ENCODE measurements at places on chromosomes 3 and 15.

DNA sequence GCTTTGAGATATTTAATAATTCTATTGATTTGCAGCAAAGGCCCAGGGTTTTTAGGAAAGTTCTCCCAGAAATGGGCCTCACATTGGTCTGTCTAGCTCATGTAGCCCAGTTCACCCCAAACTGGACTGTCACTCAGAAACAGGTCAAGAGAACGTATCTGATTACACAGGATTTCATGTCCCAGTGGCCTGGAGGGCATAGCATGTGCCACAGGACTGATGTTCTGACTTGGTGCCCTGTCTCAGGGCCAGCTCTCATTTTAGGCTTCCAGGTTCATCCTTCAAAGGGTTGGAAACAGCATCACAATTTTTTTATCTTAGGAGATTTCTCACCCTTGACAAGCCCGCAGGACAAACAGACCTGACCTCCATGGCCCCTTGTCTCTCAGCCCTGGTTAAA is 398.4 kb upstream of the AZI2 start:
- no peak for DNase-seq

DNA sequence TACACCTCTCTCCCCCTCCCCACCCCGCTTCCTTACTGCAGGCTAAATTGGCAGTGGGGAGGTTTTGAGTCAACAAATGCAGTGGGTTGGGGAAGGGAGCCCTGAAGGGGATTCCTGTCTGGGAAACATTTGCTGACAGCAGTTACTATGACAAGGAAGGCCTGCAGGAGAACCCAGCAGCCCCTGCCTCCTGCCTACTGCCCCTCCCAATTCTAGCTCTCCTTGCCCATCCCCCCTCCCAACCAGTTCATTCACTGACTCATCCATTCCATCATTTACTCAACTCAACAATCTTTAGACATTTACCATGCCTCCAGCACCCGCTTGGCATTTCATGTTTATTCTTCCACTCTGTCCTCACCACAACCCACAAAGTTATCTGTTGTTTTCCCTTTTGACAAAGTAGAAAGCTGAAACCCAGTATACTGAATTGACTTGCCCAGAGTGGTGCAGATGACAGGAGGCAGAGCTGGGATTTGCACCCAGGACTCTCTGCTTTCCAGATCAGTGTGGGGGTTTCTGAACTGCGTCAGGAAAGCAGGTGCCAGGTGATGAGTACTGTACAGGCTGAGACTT is 75.0 kb downstream of the MAGEF1 start:
- DNase-seq = peak; percentile 67

DNA sequence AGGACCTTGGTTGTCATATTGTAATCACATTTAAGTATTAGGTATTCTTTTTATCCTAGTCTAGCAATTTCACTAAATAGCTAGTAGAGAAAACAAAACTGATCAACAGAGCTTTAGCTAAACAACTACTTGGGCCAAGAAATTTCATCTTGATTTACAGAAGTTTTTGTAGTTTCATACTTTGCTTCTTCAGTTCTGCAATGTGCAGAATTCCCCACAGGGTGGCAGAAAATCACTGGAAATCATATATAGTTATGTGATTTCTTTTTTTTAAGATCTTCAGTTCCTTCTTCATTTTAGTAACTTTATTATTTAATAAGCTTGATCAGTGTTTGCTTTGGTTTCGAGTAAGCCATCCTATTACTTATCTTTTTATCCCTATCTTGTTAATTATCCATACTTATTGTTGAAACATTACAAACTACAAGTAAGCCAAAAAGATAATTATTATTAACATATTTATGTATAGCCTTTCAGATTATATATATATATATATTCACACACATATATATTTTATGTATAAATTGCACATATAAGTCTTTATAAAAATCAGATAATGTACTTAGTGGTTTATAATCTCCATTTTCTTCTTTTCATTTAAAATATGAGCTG is 2.2 kb upstream of the BNIP2 start:
- DNase-seq = no peak

DNA sequence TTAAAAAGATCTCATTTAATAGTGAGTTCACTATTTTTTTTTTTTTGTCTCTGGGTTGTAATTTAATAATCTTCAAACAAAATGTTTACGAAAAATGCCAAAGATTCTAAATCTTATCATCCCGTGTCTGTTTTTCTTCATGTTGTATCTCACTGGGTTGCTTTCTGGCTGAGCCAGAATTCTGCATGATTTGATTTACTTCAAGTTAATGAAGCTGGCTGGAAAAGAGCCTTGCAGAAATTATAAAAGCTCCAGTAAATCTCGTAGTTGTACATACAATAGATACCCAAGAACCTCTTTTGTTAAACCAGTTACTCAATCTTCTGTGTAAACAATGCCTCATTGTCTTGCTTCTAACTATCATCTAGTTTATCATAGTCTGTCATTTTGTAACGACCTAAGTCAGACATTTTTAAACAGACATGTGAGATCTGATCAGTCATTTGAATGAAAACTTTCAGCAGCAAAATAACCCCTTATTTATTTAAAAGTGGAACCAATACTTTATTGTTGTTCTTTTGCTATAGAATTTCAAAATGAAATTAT is 249.0 kb downstream of the MCTP2 start:
- DNase-seq = no peak

DNA sequence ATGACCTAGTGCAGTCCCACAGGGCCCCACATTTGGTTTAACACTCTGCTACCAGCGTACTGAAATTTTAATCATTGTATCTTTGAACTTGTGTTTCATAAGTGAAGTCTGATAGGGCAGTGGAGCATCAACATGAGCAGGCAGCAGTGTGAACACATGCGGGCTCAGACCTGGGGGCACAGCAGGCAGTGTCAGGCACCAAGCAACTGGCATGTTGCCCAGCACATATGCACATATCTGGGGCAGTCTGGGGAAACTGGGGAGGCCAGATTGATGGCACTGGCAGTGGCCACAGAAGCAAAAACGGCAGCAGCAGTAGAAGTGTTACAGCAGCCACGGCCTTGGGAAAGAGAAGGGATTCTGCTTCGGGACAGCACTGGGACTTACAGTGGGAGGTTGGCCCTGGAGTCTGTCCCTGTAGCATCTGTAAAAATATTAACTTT is 353.9 kb upstream of the KCNMB2 start:
- no peak for DNase-seq

DNA sequence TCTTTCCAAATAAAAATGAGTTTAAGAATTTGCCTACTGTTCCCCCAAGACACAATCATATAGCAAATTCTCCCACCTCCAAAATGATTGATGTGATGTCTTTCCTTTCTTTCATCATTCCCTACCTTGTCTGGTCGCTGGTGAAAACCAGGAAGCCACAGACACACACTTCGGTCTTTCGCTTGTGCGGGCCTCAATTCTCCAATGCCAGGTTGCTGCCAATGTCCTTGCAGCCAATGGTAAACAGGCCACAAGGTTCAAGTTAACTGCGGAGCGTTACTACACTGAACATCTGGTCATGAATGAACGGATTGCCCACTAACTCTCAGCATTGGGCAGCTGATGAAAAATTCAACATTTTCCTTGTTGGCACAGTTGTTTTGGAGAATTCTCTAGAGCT is 192.2 kb downstream of the FOXP1 start:
- no peak for DNase-seq

- no peak for DNase-seq
These were observed 75.7 kb downstream of the OCA2 start for GRCh38 chr15:28023422-28023821.

DNA sequence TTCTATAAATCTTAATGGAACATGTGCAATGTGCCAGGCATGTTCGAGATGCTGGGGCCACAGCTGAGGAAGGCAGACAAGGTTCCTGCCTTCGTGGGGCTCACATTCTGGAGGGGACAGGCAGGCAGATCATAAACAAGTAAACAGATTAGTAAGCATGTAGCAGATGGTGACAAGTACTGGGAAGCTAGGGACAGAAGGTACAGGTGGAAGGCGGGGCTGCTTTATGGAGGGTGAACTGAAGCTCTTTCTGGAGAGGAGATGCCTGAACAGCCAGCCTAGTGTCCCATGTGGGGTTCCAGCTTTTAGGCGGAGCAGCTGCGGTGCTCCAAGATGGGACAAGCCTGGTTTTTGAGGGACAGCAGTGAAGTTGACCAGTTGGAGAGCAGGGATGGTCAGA is 74.7 kb upstream of the SNRK start:
- DNase-seq = no peak

DNA sequence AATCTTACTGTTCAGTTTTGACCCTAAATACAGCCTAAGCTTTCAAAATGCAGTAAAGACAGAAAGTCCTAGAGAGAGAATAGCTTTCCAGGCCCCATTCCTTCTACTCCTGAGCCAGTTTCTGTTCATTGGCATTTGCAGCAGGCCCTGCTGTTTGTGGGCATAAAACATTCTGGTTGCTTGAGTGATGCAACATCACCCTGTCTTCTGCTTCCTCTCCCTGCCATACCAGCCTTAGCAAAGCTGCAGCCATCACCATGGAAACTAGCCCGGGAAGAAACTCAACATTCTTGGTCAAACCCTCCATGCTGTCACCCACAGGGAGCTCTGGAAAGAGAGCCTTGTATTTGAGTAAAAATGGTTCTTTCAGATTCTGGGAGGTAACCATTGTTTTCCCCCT is 325.7 kb downstream of the MAGI1 start:
- peak; percentile 86 for DNase-seq

GRCh38 chr3:187101184-187102072 is 37.9 kb downstream of the RPL39L start:
- DNase-seq = peak; percentile 7

- DNase-seq = no peak
These were observed 3.5 kb downstream of the XRN1 start for GRCh38 chr3:142444343-142444742.

GRCh38 chr3:15288331-15289035 is 43.9 kb downstream of the SH3BP5 start:
- DNase-seq = no peak

- DNase-seq = peak; percentile 86
These were observed 157.6 kb downstream of the NFKBIZ start for GRCh38 chr3:102006812-102007485.

DNA sequence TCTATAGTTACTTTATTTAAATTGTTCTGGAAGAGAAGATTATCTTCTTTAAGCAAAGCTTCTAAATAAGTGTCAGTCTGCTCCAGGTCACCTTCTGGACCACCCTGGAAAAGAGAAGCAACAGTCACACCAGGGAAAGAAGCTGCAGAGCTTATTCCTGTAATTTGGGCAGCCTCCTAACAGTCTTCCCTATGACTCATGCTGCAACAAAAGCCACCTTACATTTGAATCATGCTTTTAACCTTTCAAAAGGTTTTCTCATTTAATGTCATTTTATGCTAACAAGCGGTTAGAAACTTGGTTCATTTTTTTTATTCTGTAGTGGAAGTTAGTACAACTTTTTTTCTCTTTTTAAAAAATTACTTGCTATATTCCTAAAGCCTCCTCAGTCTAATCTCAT is 5.3 kb upstream of the GUCA1C start:
- no peak for DNase-seq

GRCh38 chr3:188294113-188294512 is 140.2 kb downstream of the LPP start:
- DNase-seq = no peak

DNA sequence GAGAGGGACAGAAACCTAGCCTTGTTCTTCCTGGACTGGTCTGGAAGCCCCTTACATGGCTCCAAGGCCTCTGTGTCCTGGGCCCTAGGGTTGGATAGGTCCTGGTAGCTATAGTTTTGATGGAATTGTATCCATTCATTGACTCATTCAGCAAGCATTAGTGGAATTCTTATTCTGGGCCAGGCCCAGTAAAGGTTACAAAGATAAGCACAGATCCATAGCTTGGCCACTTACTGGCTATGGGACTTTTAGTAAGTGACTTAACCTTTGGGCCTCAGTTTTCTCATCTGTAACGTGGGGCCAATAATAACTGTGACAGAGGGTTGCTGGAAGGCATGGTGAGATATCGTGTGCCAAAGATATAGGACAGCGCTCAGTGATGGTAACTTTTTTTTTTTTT is 13.6 kb upstream of the DAG1 start:
- no peak for DNase-seq

- DNase-seq = no peak
These were observed 135.8 kb upstream of the RORA start for GRCh38 chr15:61364871-61365270.

GRCh38 chr15:27042230-27042629 is 71.2 kb downstream of the GABRG3 start:
- no peak for DNase-seq

- DNase-seq = no peak
These were observed 110.6 kb downstream of the DTWD1 start for GRCh38 chr15:49731187-49732099.

DNA sequence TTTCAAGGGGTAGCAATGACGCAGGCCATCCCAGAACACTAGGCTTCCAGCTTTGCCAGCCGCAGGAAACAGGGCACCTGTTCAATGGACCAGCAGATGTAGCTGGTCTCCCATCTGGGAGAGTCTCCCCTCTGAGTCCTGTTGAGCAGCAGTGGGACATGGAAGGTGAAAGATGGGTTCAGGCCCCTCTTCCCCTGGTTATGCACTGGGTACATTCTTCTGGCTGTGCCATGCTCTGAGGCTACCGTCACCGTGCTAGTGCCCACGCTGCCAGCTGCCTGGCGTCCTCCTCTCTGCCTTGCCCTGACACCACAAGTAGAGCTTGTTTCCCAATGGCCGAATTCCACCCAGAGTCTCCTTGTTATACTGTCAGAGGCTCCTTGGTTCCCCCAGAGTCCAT is 63.1 kb downstream of the TLE3 start:
- DNase-seq = no peak

DNA sequence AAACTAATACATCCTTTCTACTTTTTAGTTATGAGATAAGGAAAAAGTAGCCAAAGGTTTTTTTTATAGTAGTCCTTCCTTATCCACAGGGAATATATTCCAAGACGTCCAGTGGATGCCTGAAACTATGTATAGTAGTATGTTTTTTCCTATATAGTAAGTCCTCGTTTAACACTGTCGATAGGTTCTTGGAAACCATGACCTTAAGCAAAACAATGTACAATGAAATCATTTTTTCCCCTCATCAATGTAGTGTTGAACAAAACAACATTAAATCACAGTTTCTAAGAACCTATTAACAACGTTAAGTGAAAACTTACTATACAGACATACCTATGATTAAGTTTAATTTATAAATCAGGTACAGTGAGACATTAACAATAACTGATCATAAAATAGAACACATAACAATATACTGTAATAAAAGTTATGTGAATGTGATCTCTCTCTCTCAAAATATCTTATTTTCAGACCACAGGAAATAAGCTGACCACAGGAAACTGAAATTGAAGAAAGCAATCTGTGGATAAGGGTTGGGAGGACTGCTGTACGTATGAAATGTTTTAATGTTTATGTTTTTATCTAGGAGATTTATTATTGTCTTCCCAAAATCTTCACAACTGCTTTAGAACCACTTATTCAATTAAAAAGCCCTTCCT is 20.6 kb downstream of the COPS2 start:
- DNase-seq = peak; percentile 16

- DNase-seq = no peak
These were observed 22.7 kb downstream of the ZNF860 start for GRCh38 chr3:32004113-32004765.

DNA sequence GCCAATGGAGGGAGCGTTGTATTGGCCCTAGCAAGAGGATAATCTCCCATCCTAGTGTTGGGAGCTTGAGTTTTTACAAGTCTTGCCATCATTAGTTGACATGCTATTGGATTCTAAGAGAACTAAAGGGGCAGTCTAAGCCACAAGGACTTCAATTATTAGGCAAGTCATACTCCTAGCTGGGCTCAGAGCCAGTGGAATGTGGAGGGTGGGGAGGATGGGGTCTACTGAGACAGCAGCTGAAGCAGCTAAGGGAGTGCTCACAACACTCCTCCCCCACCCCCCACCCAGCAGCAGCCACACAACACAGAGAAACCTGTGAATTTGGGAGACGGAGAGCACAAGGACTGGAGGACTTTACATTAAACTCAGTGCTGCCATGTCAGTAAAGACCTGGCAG is 27.9 kb downstream of the FRG2C start:
- no peak for DNase-seq

- DNase-seq = no peak
These were observed 161.0 kb upstream of the RORA start for GRCh38 chr15:61390138-61390537.
